ENCODE measurements at places on chromosomes 2 and 18.

DNA sequence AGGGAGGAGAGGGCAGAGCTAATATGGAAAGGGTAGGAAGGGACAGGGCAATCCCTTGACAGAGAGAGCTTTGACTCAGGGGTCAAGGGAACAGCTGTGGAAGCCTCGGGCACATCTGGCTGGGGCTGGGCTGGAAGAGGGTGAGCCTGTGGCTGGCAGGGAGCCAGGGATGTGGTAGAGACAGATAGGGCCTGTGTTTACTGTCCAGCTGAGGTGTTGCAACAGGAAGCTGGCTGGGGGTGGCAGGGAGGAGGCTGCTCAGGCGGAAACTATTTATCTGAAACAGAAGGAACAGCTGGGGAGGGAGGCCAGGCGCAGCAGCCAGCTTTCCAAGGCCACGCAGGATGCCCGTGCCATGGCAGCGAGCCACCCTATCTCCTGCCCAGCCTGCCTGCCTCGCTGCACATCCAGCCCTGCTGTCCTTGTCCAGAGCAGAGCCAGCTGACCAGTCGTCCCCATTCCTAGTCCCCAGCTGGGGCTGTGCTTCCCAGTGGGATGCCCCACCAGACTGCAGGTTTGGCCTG lies 264.7 kb downstream of the CYP26B1 start:
- DNase-seq = no peak

GRCh38 chr2:170812710-170813600 lies 3.7 kb upstream of the GAD1 start:
- no peak for DNase-seq

- no peak for DNase-seq
These were observed 54.7 kb upstream of the RNU4ATAC start for GRCh38 chr2:121475811-121476571.

- peak; percentile 81 for DNase-seq
These were observed 18.2 kb upstream of the GPR55 start for GRCh38 chr2:230942920-230943896.

Data from GM06990 (cell line).